ENCODE measurements at places on chromosomes 1 and 21.
A peak's percentile ranks its signal among the peaks of the same experiment; 100 is the strongest.

- DNase-seq: no peak
Measured at GRCh38 chr1:205258261-205258691, 30.5 kb downstream of the TMCC2 start.

DNA sequence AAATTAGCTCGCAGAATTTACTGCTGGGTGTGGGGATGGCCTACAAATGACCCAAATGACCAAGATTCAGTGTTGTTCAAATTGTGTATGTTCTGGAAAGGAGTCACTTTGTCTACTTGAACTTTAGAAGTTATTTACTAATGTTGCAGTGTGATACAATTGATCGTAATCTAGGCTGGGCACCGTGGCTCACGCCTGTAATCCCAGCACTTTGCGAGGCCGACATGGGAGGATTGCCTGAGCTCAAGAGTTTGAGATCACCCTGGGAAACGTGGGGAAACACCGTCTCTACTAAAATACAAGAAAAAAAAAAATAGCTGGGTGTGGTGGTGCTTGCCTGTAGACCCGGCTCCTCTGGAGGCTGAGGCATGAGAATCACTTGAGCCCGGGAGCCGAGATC, 57.6 kb upstream of the TMPRSS2 start:
- no peak for DNase-seq

GRCh38 chr1:114482585-114482984, 28.4 kb downstream of the TRIM33 start:
- DNase-seq: peak; percentile 72

- DNase-seq: no peak
Measured at GRCh38 chr21:41561701-41562100, 53.7 kb upstream of the TMPRSS2 start.

DNA sequence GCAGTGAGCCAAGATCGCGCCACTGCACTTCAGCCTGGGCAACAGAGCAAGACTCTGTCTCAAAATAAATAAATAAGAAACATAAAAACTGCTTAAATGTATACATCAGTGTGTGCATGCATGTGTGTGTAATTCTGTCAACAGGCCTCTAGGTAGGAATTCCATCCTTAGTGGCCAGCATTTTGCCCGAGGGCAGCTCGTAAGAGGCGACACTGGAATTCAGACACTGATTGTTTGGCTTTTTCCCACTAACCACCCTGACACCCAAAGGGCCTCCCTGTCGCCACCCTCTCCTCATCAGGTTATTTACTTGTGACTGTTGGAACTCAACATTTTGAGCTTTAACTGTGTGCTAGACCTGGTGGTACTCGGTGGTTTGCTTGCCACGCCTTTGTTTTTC, 64.0 kb upstream of the KIF1B start:
- no peak for DNase-seq

- DNase-seq: peak; percentile 43
Measured at GRCh38 chr1:11690397-11691301, 861 bp upstream of the DRAXIN start.

Measured in suppressor macrophage treated with lipopolysaccharide for 4 hours (primary cell).